ENCODE measurements at places on chromosomes 12 and 14.

DNA sequence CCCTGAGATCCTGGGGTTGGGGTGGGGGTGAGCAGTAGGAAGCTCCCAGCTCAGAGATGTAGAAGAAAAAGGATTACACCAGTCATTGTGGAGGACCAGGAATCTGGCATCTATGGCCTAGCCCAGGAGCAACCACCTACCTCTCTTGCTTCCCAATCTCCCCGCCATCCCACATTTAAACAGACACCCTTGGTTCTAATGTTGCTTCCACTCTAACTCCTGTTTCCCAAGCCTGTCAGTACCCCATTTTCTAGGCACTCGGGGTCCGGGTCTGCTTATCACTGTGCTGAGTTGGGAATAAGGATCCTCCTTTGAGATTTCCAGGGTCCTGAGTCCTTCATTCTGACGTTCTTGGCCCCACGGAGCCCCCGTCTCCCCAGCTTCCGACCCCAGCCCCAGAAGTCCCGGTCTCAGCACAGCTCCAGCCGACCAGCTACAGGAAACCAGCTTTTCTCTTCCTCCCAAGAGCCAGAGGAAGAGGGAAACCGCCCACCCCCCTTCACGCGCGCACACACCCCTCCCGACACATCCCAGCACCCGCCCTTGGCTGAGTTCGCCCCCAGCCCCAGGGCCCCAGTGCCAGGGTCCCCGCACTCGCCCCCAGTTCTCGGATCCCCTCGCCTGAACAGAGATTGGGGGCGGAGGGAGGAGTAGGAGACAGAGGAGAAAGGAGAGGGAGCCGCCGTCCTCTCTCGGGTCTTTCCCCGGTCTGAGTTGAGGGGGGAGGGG is 1.2 kb downstream of the ITGA5 start:
- DNase-seq, result no peak

DNA sequence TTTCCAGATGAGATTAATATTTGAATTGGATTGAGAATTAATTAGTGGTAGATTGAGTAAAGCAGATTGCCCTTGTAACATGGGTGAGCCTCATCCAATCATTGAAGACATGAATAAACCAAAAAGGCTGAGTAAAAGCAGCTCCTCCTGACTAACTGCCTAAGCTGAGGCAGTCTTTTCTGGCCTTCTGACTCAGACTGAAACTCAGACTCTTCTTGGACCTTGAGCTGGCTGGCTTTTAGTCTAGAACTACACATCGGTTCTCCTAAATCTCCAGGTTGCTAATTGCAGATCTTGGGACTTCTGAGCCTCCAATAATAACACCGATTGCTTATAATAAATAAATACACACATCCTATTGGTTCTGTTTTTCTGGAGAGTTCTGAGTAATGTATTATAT is 24.0 kb downstream of the FKBP11 start:
- DNase-seq, result no peak

GRCh38 chr14:61646366-61647116 is 48.8 kb upstream of the HIF1A start:
- no peak for DNase-seq

GRCh38 chr14:57999471-57999870 is 133.6 kb upstream of the SLC35F4 start:
- DNase-seq, result no peak

All from NCI-H1417 treated with DMSO at 0.1 percent for 48 hours (cell line).